Nucleus accumbens (tissue), 56 donors: ENCODE measurements at places on chromosomes 13 and 19.

GRCh38 chr19:29381353-29382203, 144.2 kb upstream of the VSTM2B start:
- DNase-seq: no peak

- no peak for DNase-seq
Measured at GRCh38 chr13:75550159-75550567, 572 bp downstream of the UCHL3 start.

DNA sequence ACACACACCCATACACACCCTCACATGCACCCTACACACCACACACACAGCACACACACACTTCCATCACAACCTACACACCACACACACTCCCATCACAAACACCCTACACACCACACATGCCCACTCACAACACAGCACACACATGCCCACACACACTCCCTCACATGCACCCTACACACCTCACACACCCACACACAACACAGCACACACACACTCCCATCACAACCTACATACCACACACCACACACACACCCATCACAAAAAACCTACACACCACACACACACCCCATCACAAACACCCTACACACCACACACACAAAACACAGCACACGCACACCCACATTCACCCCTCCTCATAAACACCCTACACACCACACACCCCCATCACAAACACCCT, 15.1 kb downstream of the PEPD start:
- no peak for DNase-seq

DNA sequence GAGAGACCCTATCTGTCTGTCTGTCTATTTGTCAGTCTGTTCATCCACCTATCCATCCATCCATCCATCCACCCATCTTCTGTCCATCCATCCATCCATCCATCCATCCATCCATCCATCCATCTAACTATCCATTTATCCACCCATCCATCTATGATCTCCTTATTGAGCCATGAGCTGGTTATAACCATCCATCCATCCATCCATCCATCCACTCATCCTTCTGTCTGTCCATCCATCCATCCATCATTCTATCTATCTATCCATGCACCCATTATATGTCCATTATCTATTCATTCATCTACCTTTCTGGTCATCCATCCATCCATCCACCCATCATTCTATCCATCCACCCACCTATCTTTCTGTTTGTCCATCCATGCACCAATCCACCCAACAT, 44.6 kb downstream of the NWD1 start:
- DNase-seq: no peak

GRCh38 chr13:36820222-36820621, 1.2 kb downstream of the RFXAP start:
- no peak for DNase-seq

GRCh38 chr19:39563408-39563807, 23.4 kb upstream of the EID2 start:
- no peak for DNase-seq

- no peak for DNase-seq
Measured at GRCh38 chr19:38544569-38545315, 73.0 kb downstream of the MAP4K1 start.

DNA sequence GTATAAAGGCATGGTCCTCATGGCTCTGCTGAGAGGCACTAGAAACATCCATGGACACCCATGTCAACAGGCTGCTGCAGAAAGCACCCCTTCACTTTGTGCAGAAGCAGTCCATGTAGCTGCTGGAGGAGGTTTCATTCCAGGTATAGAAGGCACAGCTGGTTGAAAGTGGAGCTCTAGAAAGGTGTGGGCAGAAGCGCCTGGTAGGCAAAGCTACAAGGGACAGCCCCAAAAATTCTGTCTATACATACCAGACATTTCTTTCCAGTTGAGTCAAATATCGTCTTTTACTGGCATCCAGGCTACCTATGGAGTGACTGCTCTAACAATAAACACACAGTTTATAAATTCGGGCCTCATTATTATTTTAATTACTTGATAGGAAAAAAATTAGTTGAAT, 129.3 kb downstream of the ENOX1 start:
- DNase-seq: no peak

DNA sequence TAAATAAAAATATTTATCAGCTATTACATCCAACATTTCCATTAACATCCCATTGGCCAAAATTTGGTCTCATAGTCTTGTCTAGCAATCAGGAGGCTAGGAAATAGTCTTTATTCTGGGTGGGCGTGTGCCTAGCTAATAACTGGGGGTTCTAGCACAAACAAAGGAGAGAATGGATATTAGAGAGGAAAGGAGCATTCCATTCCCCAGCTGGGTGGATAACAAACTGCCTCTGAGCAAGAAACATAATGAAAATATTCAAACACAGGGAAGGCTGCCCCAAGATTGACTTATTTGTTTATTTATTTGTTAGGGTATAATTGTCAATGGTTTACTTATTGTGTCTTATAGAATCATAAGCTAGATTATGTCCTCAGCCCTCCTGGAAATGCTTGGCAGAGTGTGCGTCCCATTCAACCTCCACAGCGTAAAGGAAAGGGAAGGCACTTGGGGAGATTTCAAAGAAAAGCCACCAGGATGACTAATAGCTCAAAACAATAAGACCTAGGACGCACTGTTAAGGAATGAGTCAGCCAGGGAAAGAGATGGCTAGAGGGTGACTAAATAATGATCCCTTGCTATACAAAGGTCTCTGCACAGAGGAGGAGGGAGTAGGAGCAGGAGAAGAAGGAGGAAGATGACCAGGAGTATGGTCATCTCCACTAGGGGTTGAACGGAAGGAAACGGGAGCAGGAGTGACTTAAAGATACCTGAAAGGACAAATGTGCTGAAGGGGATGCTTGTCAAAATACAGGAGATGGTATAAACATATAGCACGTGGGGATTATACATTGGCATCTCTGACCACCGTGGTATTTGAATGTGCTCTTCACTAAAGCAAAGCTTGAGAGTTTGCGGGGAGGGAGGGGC, 23.5 kb upstream of the USP12 start:
- DNase-seq: no peak

GRCh38 chr19:12567951-12568350, 16.7 kb upstream of the ZNF564 start:
- DNase-seq: no peak

DNA sequence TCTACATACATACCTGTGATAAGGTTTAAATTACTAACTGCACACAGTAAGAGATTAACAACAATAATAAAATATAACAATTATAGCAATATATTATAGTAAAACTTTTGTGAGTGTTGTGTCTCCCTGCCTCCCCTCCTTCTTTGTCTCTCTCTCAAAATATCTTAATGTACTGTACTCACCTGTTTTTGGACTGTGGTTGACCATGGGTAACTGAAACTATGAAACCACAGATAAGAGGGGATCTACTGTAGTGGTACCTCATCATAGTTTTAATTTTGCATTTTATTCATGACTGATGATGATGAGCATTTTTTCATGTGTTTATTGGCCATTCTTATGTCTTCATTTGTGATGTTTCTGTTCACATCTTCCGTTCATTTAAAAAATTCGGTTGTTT, 104.5 kb downstream of the NBEA start:
- DNase-seq: no peak

- DNase-seq: no peak
Measured at GRCh38 chr13:75443356-75443958, 38.5 kb downstream of the TBC1D4 start.

- DNase-seq: peak; percentile 59
Measured at GRCh38 chr13:46126552-46127357, 21.9 kb upstream of the CPB2 start.

DNA sequence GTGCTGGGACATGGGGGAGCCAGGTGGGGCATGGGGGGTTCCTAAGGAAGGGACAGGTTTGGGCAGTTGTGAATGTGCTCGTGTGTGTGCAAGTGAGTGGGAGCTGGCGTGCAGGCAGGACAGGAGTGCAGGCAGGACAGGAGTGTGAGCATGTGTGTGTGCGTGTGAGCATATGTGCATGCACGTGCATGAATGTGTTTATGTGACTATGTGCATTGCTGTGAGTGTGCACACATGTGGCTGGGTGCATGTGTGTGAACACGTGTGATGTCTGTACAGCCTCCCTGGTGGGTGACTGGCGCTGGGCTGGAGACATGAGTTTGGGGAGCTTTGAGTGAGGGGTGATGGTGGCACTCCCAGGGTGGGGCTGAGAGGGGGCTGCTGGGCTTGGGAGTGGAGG, 33.4 kb downstream of the CRTC1 start:
- no peak for DNase-seq

DNA sequence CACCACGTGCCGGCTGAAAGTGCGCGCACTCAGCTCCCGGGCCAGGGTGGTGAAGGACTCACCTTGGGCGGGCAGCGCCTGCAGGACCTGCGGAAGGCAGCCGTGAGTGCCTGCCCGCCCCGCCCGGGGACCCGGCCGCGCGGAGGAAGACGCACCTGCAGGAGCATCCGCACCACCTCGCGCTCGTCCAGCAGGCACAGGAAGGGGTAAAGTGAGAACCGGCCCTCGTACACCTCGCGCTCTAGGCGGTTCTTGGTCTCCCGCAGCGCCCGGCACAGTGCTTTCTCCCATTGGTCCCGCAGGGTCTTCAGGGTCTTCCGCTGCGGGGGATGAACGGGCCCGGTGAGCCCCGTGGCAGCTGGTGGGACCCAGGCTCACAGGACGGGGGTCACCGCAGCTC, 10.7 kb downstream of the POLRMT start:
- no peak for DNase-seq

- no peak for DNase-seq
Measured at GRCh38 chr19:1813192-1814182, 1.4 kb upstream of the ATP8B3 start.

DNA sequence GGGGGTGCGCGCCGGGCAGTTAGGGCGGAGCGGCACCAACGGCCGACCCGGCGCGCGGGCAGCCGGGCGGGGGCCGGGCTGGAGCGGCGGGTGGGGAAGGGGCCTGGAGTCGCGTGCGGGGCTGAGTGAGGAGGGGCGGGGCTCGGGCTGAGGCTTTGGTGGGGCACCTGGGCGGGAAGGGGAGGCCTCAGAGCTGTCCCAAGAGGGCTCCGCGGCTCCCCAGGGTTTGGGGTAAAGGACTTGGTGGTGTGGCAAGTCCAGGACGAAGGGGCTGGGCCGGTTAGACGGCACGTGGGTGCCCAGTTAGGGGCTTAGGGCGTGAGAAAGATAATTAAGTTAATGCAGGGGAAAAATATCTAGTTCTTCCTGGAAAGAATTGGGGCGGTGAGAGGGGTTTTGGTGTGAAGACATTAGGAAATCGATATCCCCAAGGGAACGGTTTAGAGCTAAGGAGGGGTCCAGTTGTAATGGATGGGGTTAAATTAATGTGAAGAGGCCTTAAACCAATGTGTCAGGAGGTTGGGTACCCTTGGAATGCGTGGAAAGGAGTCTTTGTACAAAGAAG, 496 bp downstream of the ZNF574 start:
- DNase-seq: no peak

- DNase-seq: no peak
Measured at GRCh38 chr13:95154413-95154886, 146.8 kb downstream of the ABCC4 start.

DNA sequence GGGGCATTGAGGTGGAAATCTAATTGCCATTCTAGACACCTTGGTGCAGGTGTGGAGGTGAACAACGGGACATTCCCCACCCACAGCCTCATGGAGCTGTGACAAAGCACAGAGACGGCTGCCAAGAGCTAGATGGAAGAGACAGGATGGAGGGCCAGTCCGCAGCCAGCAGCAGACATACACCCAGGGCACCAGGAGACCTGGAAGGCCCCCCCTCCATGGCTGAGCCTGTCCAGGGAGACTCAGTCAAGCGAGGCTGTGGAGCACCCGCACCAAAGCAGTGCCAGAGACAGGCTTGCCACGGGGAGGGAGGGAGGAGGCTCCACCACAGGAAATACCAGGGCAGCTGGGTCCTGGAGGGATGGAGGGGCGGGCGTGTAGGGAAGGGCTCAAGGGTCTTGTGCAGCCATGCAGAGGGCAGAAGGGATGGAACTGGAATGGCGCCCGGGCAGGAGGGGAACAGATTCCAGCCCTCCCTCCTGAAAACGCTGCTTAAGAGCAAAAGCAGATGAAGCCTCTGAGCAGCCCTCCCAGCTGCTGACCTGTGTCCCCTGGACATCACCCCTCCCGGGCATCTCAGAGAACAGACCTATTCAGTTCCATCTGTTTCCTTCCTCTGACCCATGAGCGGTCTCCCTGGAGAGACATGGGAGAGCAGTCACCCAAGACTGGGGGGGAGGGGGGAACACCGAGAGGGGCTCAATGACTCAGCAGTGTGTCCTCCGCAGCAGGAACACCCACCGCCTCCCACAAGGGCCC, 14.4 kb downstream of the EPS15L1 start:
- DNase-seq: peak; percentile 51

- no peak for DNase-seq
Measured at GRCh38 chr13:77545626-77546412, 10.3 kb downstream of the SCEL start.
